Muscle of leg (tissue), 16 donors: ENCODE measurements at places on chromosomes 11 and 22. TPM values are rescaled to one million over a fixed set of nuclear protein-coding genes. Genes with fewer than 3 reads are reported as not detected.
A peak's percentile ranks its signal among the peaks of the same experiment; 100 is the strongest.

Gene APOL1
- polyA plus RNA-seq: 3.8 TPM

GRCh38 chr11:119794141-119794665, 65.2 kb upstream of the NECTIN1 start:
- no peak overlapping the region for H3K27ac ChIP-seq
- peaks cover 8% of the 10 kb centered on the region for H3K27me3 ChIP-seq
- DNase-seq: no peak
- peaks cover 9% of the 10 kb centered on the region for H3K4me1 ChIP-seq

GRCh38 chr11:17883057-17883456, 129.8 kb downstream of the SERGEF start:
- no peak overlapping the region for H3K27ac ChIP-seq
- no peak for DNase-seq
- no peaks in the 10 kb centered on the region for H3K4me1 ChIP-seq
- H3K27me3 ChIP-seq: no peaks in the 10 kb centered on the region
- H3K4me3 ChIP-seq: no peak overlapping the region

- H3K27ac ChIP-seq: peak overlapping the region; percentile 20
- H3K27me3 ChIP-seq: no peaks in the 10 kb centered on the region
- H3K4me1 ChIP-seq: peaks cover 12% of the 10 kb centered on the region
- peak; percentile 94 for DNase-seq
- H3K36me3 ChIP-seq: no peaks in the 10 kb centered on the region
Observed at GRCh38 chr11:65817835-65818680, 15.7 kb upstream of the SNX32 start.

Gene CLCF1
- 4.8 TPM for polyA plus RNA-seq

Gene OR56A3
- polyA plus RNA-seq: not detected

Gene LAYN
- polyA plus RNA-seq: 6.6 TPM

Gene ALX4
- 2.4 TPM for polyA plus RNA-seq

DNA sequence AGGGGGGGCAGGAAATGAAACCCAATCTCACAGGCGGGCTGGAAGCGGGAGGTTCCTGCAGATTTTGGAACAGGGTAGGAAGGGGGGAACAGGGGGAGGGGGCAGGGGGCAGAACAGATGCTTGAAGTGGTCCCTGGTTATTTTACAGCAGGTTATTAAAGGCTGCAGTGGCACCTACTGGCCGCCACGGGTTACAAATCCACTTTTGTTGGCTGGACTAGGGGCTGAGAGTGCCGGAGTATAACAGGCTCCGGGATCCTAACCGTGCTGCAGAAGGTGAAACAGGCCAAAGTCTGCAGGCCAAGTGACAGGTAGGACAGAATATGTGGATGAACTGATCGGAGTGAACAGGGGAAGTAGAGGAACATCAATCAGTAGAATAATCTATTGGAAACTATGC, 2.5 kb downstream of the ROBO3 start:
- no peak overlapping the region for H3K4me3 ChIP-seq
- peaks cover 94% of the 10 kb centered on the region for H3K27me3 ChIP-seq
- DNase-seq: peak; percentile 40
- H3K36me3 ChIP-seq: no peaks in the 10 kb centered on the region
- H3K4me1 ChIP-seq: peaks cover 41% of the 10 kb centered on the region
- H3K27ac ChIP-seq: no peak overlapping the region
